ENCODE measurements at places on chromosomes 16 and 17.

DNA sequence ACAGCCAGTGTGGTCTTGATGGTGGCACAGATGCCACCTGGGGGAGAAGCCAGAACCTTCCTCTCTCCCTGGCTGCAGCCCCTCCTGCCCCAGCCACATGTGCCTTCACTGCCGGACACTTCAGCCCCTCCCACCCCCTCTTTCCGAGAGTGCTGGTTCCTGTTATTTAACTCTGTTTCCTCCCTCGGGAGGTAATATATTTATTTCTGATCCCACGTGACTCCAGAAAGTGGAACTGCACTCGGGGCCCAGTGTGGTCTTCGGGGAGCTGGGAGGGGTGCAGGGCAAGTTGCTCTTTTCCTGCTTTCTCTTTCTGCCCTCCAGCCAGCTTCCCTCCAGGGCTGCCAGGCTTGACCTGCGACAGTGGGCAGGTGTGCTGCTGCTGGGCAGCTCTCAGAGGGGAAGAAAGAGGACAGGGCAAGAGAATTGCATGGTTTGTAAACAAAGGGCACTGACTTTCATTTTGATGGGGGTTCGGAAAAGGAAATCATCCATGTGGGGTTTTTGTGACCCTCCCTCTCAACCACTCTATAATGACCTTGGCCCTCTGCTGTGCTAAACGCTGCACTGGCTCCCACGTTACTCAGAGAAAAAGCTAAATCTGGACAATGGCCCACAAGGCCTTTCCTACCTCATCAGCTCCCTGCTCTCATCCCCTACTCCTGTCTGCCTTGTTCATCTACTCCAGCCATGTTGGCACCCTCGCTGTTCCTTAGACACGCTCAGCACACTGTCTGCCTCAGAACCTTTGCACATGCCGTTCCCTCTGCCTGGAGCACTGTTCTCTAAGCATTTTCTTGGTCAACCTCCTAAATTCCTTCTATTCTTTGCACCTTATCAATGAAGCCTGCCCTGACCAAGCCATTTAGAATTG lies 8.2 kb upstream of the CIITA start:
- DNase-seq = no peak

DNA sequence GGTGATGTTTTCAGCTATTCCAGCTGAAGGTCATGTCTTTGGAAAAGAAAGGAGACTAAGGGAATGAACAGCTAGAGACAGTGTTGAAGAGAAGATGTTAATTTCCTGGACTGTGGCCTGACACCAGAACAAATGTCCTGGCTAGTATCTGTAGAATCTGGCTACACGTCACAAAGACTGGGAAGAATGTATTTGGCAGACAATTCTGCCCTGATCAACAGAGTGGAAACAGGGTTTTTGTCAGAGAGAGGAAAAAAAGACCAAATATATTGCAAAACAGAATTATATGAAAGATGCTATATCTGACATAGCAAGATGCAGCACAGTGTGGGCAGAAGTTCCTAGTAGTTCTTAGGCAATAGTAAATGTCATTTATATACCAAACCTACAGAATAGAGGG lies 17.0 kb upstream of the ANKFN1 start:
- DNase-seq = no peak

DNA sequence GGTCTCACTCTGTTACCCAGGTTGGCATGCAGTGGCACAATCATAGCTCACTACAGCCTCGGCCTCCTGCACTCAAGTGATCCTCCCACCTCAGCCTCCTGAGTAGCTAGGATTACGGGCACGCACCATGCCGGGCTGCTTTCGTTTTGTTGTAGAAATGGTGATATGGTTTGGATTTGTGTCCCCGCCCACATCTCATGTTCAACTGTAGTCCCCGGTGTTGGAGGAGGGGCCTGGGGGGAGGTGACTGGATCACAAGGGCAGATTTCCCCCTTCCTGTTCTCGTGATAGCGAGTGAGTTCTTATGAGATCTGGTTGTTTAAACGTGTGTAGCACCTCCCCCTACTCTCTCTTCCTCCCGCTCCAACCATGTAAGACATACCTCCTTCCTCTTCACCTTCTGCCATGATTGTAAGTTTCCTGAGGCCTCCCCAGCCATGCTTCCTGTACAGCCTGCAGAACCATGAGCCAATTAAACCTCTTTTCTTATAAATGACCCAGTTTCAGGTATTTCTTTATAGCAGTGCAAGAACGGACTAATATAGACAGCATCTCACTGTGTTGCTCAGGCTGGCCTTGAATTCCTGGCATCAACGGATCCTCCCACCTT lies 6.0 kb downstream of the PDZD9 start:
- no peak for DNase-seq

DNA sequence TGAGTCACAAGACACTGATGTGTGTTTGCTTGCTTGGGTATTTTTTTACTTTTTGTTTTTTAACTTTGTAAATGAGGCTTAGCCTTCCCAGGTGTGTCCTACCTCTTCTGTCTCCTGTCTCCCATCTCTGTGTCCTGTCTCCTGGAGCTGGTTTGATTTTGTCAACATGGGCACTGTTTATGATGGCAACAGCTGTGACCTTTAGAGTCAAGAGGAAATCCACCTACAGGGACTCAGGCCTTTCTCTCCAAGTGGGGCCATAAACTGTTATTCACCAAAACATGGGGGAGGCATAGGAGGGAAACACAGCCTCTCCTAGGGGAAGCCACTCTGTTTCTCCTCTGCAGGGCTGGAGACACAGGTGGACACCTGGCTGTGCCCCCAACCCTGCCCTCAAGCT lies 13.1 kb upstream of the PLCG2 start:
- no peak for DNase-seq

DNA sequence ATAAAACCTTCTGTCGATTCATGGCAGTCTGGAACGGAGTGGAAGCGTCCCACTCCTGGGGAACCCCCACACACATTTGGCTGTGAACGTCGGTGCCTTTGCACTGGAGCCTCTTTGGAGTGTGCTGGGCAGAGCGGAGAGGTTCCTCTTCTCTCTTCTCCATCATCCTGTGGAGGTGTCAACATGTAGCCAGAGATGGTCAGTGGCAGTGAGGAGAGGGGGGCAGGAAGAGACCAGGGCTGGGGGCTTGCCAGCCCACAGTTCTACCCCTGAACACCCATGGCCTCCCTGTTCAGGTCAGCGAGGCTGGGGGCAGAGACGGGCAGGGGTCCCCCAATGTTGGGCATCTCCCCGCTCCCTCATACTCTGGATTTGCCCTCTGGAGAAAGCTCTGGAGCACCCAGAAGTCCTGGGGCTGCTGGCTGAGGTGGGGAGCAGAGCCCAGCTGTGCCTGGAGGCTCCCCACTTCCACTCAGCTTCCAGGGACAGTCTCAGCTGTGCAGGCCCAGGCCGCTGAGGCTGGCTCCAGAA lies 223.7 kb downstream of the SEC14L1 start:
- no peak for DNase-seq

DNA sequence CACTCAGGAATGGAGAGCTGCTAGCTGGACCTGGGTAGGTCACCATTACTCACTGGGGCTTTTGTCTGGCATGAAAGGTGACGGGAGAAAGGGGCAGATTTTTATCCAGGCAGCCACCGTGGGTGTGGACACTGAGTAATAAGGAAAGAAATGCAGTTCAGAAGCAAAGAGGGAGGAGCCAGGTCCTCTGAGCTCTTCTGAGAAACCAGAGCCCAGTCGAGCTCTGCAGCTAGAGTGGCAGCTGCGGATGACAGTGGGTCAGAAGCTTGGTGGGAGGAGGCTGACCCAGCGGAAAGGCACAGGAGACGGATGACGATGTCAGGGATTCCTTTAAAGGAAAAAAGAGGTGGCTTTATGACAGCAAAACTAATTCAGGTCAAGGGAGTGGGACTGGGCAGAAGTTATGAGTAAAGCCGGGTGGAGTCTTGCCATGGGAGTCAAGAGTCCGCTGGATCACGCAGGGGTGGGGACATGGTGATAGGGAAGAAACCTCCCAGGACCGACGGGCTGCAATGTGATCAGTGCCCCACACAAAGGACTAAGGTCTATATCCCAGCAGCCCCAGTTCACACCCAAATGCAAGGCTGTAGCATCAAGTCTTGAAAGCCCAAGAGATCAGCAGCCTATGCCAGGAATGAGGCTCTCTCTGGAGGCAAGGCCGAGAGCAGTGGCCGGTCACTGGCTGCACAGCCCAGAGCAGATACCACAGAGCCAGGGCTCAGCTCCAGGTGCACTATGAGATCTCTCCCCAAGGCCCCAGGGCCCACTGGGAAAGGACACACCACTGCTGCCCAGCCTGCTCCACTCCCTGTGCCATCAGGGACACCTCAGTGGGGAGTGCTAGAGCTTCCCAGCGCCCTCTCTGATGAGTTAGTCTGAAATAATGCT lies 6.3 kb upstream of the MNT start:
- DNase-seq = no peak

- no peak for DNase-seq
Measured at GRCh38 chr16:7964167-7964566, 626.1 kb downstream of the TMEM114 start.

DNA sequence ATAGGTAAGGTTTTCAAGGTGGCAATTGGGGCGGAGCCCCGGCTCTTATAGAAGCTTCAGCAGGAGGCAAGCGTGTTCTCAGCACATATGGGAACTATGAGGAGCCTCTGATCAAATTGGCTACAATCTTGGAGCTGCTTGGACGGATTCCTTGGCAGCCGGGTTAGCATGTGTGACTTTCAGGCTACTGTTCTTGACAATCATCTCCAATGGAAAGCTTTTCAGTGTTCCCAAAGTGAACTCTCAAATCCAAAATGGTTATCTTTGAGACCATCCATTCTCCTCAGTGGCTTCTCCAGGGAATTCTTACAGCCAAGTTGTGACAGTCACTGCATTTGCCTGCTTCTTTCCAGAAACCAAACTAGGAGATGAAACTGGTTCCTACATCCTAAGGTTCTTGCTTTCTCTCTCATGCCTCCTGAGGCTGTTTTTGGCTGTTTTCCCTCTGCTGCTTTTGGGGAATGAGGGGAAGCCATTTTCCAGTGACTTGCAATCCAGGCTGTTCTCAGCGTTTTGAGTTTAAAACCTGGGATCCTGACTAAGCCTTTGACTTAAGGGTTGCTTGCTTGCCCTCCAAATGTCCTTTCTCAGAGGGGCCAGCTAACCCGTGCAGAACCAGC lies 10.9 kb downstream of the HAS3 start:
- DNase-seq = no peak

- DNase-seq = no peak
Measured at GRCh38 chr16:24909856-24910255, 64.1 kb downstream of the SLC5A11 start.

- no peak for DNase-seq
Measured at GRCh38 chr17:32529604-32530003, 42.8 kb downstream of the CDK5R1 start.

DNA sequence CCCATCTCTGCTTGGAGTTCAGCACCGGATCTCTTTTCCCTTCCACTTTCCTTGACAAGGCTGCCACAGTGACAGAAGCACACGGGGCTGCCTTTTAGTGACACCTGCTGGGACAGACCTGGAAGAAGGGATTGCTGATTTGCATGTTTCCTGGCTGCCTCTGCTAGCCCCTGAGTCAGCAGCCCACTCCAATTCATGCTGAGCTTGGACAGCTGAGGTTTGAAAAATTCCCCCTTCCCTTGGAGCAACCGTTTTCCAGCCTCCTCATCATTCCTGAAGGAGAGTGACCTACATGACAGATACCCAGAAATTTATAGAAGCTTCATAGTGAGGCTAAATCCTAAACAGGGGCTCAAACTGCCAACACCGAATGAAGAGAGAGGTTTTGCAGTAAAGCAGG lies 18.8 kb upstream of the RBL2 start:
- DNase-seq = no peak

GRCh38 chr17:55416000-55416399 lies 5.6 kb downstream of the MMD start:
- no peak for DNase-seq

DNA sequence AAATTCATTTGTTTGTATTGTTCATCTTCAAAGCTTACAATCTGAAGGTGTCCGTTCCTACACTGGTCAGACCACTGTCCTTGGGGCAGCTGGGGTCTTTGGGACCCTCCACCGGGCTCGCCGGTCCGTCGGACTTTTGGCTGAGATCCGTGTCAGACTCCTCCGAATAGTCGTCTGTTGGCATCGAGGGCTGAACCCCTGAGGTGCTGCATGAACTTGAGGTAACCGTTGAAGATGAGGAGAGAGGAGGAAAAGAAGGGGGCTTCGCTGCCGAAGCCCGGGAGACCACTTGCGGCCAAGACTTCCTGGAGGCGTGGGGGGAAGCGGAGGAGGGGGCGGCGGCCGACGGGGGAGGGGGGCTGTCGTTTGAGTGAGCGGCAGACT lies 260.8 kb downstream of the ZFHX3 start:
- DNase-seq = no peak

DNA sequence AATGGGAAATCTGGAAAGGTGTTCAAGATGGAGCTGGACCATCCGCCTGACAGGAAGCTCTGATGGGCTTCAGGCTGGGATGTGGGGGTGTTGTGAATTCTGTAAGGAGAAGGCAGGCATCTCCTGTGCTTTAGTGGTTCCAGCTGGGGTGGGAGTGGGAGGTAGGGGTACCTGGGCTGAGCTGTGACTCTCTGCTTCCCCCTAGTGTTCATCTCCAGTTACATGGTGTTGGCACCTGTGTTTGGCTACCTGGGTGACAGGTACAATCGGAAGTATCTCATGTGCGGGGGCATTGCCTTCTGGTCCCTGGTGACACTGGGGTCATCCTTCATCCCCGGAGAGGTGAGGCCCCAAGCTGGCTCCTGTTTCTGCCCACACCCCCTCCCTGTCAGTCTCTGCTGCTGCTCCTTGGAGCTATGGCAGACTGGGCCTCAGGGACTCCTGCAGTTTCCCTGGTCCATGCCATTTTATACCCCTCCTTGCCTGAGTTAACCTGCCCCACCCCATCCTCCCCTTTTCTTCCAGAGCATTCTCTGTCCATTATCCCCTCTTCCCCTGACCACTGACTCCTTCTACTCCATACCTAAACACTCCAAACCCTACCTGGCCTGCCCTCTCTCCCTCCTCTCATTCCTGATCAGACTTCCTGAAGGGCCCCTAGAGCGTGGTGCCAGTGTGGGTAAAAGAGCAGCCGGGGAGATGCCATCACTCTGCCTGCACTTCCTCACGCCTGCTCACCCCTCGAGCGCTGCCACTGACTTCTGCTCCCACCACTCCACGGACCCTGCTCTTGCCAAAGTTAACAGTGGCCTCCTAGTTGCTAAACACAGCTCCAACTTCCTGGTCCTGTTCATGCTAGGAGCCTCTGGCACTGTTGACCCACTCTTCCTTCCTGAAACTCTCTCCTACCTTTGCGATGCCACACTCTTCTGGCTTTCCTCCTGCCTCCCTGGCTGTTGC lies 3.4 kb downstream of the SPNS1 start:
- DNase-seq = no peak

DNA sequence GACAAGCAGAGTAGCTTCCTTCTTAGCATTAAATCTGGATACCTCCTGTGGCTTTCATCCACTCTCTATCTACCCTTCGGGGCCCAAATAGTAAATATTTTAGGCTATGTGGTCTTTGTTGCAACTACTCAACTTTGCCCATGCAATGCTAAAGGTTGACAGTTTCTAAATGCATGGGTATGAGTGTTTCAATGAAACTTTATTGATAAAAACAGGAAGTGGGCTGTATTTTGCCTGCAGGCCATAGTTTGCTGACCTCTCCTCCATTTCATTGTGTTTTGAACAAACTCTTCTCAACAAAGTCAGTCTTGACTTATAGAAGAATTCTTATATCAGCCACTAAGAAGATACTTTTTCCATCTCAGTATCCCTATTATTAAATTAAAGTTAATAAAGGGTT lies 34.1 kb downstream of the ACSM2A start:
- no peak for DNase-seq

- DNase-seq = no peak
Measured at GRCh38 chr17:77457572-77458201, 316.9 kb downstream of the SEC14L1 start.

- no peak for DNase-seq
Measured at GRCh38 chr17:73718362-73718761, 74.1 kb upstream of the SDK2 start.
